Activated gamma-delta T cell treated with anti-CD3 and anti-CD28 coated beads, Interleukin-2, amount 50 U/mL, for 16 hours (primary cell): ENCODE measurements at places on chromosomes 16 and 17.

GRCh38 chr16:78866521-78866920 lies 734.0 kb downstream of the MAF start:
- DNase-seq = no peak

DNA sequence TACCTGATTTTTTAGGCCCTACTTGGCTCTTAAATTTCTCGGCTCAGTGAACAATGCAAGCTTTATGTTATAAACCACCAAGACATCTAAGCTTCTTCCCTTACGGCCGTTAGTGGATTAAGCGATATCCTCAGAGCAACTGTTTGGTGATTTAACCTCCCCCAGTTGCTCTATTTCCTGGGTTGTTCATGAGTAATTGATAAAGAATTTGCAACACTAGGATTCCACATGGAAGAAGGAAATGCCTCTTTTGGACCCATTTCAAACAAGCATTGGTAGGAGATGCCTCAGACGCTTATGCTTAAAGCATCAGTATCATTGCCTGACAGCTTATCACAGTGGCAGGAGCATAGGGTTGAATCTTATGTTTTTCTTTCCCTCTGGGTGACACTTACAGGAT lies 65.3 kb downstream of the RBFOX1 start:
- no peak for DNase-seq

DNA sequence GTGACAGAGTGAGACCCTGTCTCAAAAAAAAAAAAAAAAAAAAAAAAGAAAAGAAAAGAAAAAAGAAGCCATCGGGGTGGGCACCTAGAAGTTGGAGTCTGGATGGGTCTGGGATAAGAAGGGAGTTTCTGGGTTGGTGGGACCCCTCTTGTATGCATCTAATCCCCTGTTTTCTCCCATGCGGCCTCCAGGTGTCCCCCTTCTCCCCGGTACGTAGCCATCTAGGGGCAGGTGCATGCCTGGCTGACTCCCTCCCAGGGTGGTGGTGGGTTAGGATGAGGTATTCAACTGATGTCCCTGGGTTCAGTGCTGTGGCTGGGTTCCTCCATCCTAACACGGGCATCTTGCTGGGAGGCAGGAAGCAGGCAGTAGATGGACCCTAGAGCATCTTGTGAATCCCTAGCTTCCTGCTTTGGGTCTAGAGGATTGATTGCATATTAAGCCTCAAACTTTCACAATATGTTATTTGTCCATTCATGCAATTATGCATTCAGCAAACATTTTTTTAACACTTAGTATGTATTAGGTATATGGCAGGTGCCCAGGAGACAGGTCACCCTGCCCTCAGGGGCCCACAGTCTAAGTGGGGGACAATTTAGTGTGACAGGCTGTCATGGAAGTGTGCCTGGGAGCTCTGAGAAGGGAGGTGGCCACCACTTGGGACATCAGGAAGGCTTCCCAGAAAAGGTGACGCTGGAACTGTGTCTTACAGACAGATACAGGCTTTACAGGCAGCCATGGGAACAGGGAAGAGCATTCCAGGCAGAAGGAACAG lies 13.1 kb downstream of the FMNL1 start:
- DNase-seq = no peak

GRCh38 chr16:50673496-50674275 lies 7.4 kb downstream of the SNX20 start:
- DNase-seq = no peak

GRCh38 chr17:50834429-50835300 lies 721 bp upstream of the WFIKKN2 start:
- DNase-seq = no peak

DNA sequence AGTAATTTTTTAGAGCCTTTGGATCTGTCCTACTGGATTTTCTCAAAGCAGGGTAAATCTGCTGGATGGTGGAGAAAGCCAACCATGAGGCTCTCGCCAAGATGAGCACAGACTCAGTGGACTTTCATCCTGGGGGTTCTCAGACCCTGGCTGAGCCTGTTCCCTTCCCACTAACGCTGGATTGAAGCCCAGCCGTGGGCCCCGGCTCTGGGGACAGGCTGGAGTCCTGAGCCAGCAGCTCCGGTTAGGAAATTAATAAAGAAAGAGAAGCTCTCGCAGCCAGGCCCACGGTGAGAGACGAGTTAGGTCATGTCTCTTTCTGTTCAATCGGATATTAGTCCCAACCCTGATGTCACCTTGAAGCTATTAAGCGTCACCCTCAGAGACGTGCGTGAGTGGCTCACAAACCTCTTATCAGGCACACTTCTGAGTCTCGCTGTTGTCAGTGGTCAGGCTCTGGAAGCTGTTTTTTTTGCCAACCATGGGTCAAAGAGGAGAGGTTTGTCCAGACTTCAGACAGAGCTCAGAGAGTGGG lies 27.1 kb downstream of the MEOX1 start:
- no peak for DNase-seq

DNA sequence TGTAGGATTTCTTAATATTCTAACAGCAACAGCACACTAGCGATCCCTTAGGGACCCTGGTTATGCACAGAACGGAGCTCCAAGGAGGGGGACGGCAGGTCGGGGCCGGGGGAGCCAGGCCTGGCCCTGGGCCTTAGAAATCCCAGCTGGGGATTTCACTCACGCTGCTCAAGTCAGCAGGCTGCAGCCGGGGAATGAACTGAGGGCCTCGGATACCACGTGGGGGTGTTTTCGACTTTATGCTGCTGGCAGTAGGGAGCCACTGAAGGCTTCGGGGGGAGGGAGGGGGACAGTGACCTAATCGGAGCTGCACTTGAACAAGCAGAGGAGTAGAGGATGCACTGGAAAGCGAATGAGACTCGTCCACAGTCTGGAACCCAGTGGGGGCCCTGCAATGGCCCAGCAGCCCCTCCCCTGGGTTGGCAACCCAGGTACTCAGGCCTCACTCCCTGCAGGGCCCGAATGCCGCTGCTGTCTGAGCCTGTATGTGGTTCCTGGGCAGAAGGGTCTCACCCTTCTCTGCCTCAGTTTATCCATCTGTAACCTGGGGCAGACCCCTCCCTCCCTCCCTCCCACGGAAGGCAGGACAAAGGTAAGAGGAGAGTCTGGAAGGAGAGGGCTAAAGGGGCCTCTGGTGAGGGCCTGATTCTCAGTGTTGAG lies 53.7 kb downstream of the RPH3AL start:
- no peak for DNase-seq

DNA sequence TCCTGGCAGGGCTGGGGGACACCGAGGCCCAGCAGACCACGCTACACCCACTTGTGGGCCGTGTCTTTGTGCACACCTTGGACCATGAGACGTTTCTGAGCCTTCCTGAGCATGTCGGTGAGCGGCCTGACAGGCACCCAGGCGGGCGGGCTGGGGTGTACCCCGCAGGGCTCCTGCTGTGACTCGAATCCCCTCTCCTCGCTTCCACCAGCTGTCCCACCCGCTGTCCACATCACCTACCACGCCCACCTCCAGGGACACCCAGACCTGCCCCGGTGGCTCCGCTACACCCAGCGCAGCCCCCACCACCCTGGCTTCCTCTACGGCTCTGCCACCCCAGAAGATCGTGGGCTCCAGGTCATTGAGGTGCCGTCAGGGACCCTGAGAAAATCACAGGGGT lies 1.6 kb downstream of the SGCA start:
- DNase-seq = no peak

- no peak for DNase-seq
Observed at GRCh38 chr17:49631496-49631895, 46.4 kb downstream of the SPOP start.

GRCh38 chr17:17231621-17232302 lies 5.2 kb downstream of the FLCN start:
- DNase-seq = no peak

GRCh38 chr17:69232650-69233049 lies 4.0 kb upstream of the ABCA10 start:
- DNase-seq = no peak

- DNase-seq = no peak
Observed at GRCh38 chr16:68111379-68111778, 26.2 kb downstream of the NFATC3 start.

DNA sequence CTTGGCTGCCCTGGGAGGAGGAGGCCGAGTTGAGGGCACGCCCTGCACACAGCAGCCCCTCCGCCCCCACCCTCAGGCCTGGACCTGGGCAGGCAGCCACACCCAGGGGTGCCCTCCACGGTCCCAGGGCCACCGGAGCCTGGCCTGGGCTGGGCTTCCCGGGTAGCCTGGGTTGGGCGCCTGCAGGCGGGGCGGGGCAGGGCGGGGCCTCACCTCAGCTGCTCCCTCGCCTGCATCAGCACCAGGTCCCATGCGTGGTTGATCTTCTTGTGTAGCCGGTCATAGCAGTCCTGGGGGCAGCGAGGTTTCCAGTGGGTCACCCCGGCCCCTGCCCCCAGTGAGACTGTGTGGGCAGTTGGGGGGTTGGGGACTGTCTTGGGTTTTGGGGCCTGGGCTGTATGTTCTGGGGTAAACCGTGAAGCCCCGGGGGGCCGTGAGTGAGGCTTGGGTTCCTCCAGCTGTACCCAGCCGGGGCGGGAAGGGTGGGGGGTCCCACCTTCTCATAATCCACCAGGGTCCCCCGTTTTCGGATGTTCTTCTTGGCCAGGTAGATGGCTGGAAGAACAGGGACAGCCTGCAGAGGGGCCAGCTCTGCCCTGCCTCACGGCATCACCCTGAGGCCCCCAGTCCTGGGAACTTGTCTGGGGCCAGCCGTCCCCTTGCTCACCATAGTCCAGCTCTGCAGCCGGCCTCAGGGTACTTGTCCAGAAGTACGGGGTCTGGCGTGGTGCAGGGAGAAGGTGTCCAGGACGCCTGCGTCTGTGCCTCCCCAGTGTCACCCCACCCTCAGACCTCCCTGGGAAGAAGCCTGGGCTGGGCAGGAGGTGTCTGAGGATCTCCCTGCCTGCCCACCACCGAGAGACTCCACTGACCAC lies 2.0 kb downstream of the RGS11 start:
- no peak for DNase-seq

- DNase-seq = no peak
Observed at GRCh38 chr17:67605256-67605912, 112.4 kb upstream of the NOL11 start.

DNA sequence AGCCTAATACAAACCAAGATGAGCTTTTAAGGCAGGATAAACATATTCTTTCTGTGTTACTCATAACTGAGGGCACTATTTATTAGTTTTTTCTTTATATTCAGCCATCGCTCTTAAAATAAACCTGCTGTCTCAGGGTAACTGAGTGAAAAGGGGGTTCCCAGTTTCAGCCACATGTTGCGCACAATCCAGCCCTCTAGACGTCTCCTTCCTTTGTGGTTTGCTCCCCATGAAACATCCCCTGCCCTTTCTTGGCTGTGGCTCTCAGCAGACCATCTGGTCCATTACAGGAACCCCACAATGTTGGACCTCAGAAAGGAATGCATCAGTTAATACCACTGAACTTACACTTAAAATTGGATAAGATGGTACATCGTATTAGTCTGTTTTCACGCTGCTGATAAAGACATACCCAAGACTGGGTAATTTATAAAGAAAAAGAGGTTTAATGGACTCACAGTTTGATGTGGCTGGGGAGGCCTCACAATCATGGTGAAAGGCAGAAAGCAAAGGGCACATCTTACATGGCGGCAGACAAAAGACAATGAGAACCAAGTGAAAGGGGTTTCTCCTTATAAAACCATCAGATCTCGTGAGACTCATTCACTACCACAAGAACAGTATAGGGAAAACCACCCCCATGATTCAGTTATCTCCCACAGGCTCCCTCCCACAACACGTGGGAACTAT lies 12.6 kb upstream of the IL21R start:
- DNase-seq = no peak

DNA sequence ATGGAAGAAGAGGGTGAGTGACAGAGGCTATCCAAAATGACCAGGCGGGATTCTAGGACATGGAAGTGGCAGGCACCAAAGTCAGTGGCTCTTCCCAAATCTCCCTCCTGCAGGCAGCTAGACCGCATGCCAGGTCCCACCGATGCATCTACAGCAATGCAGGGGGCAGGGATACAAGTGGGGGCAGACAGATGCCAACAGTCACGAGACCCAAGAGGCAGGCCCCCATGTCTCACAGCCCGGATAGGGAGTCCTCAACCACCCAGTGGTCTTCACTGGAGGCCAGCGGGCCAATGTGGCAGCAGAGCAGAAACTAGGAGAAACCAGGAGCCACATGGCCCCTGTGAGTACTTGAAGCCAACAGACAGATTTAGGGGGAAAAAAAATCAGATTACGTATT lies 20.0 kb downstream of the NPLOC4 start:
- DNase-seq = no peak

DNA sequence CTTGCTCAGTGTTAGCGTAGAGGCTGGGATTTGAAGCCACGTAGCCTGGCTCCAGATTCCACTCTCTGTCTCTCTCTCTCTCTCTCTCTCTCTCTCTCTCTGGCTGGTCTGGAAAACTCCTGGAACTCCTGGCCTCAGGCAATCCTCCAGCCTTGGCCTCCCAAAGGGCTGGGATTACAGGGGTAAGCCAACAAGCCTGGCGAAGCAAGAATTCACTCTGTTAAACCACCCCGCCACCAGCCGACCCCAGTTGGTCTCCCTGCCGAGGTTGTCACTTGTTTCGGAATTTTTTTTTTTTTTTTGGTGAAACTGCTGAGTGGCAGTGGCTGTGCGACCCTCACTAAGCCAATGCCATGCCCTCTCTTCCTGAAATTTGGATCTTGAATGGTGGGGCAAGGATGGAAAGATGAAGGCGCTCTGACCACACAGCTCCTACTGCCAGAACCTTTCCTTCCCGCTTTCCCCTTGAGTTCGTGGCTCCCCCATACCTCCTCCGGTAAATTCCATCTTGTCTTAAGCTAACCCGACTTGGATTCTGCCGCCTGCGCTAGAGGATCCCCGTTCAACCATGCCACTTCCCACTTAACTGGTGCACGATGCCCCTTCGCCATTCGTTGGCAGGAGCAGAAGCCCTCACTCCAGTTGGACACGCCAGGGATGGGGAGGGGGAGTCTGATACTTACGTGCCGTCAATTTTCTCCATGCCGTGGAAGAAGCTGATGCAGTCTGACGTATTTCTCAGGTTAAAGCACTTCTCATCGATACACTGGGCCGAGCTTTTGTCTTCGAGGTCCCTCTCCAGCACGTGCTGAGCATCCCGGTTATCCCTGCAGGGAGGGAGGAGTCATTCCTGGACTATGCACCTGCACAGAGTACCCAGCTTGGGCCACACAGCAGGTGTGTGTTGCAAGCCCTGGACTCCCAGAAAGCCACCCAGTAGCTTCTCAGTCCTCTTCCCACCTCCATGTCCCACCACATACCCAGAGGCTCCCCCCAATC lies 13.1 kb downstream of the TEKT5 start:
- DNase-seq = no peak

- no peak for DNase-seq
Observed at GRCh38 chr17:47423406-47424295, 99.9 kb downstream of the EFCAB13 start.

DNA sequence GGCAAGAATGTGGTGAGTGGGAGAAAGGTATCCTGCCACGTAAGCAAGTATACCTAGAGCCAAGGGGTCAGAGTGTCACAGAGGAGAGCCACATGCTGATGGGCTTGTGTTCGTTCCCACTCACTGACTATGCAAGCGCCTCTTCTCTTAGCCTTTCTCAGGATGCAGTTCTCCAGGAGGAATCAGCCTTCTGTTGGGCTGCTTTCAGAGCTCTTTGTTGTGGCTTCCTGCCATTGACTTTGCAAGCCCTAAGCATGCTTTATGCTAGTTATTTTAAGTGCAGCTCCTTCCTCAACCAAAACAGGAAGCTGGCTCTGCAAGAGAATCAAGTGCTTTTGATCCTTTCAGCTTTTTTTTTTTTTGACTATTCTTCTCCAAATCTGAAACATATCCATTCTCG lies 66.6 kb downstream of the SIAH1 start:
- DNase-seq = no peak
